ENCODE measurements at places on chromosomes 5 and 9. TPM values are rescaled to one million over a fixed set of nuclear protein-coding genes. Genes with fewer than 3 reads are reported as not detected.

The DMRT3 gene
- not detected for total RNA-seq

DNA sequence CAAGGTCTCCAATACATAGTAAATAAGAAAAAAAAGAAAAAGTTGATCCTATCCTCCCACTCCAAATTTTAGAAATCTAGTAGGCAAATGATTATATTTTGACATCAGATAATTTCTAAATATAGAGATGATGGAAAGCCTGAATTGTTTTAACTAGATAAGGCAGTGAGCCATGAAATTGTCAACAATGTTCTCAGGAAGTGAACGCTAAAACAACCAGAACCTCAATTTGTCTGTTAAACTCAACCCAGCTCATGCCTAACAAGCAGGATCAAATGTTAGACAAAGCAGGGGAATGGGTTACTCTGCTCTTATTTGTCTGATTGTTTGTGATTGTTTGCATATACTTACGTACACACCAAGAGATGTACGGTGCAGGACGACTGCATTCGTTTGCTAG lies 49.2 kb downstream of the ESM1 start:
- no peak for DNase-seq

- DNase-seq = no peak
These were observed 6.6 kb downstream of the RGS14 start for GRCh38 chr5:177364159-177364962.

GRCh38 chr5:168832308-168832707 lies 253.1 kb upstream of the PANK3 start:
- no peak for DNase-seq

DNA sequence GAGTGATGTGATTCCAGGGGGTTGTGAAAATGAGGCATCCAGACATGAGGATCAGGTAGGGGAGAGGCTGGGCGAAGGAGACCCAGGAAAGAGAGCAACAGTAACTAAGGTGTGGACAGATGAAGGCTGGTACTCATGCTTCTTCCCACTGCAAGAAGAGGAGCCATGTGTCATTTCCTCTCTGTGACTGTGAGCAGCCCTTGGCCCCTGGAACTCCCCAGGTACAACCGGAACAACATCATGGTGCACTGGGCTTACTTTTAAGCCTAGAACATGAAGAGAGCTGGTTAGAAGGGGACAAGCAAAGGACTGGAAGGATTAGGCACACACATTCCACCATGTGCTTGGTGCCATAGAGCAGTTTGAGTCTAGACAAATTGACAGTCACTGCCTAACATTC lies 10.9 kb upstream of the IL12B start:
- no peak for DNase-seq

The COL15A1 gene
- total RNA-seq = 0.08 TPM

- DNase-seq = no peak
These were observed 772.0 kb upstream of the ACO1 start for GRCh38 chr9:31612336-31613030.

GRCh38 chr9:32625320-32625719 lies 10.1 kb downstream of the TAF1L start:
- DNase-seq = no peak

DNA sequence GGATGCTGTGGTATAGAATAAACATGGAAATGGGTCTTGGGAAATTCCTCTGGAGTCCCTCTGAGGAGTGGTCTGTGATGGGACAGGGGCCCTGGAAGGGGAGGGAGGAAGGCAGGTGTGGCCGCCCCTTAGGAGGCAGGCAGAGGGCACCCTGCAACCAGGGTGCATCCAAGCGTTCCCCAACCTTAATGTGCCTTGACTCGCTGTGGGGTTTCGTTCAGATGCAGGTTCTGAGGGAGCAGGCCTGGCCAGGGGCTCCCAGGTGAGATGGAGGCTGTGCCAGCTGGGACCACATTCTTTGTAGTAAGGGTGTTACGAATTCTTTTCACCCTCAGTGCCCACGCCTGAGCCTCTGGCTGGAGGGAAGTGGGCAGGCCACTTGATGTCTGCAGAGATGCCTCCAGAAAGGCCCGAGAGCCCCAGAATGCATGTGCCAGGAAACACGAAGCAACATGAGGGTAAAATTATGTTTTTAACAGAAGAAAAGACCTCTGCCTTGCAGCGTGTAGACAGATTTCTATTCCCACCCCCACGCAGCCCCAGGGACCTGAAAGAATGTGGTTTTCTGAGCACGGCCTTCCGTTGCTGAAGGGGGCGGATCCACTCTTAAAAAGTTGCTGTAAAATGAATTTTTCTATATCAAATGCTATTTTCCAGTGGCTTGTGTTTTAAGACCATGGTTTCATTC lies 150.4 kb upstream of the IER5L start:
- no peak for DNase-seq

DNA sequence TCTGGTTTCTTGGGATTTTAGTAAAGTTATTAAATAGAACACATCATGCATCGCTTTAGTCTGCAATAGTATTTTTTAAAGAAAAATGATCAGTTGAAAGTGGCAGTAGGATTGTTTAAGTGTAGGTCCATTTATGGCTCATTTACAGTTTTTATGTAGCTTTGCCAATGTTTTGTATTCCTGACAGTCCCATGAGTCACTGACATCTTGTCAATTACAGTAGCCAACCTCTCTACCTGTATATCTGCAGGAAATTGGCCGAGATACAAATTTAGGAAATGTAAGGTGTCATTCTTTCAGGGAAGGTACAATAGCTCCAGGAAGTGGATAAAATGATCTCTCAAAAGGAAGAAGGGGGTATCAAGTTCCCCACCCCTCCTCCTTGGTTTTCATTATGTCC lies 47.7 kb upstream of the MTAP start:
- no peak for DNase-seq

DNA sequence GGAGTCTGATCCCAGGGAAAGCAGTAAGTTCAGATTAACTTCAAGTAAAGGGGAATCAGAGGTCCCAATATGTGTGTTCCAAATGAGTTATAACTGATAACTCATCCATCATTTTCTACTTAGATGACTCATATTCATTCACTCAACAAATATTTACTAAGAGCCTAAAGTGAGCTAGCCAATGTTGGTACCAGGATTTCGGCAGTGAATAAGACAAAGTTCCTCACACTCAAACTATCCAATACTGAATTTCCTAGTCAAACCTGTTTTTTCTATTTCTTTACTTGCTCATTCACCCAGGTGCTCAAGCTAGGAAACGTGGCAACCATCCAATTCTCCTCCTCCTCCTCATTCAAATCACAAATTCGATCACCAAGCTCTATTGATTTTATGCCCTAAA lies 25.8 kb downstream of the FBXW2 start:
- DNase-seq = no peak

GRCh38 chr5:31029925-31030324 lies 163.6 kb upstream of the CDH6 start:
- DNase-seq = no peak

The ADRA1B gene
- total RNA-seq = not detected

All from H1 (cell line).